ENCODE measurements at places on chromosomes 6 and 20. TPM values are rescaled to one million over a fixed set of nuclear protein-coding genes. Genes with fewer than 3 reads are reported as not detected.

TFAP2C gene
- total RNA-seq, result 2.2 TPM

PRR18 gene
- not detected for total RNA-seq

SERINC1 gene
- total RNA-seq, result 203 TPM

GPR63 gene
- 1.6 TPM for total RNA-seq

COX4I2 gene
- total RNA-seq, result not detected

ZNF318 gene
- total RNA-seq, result 9.8 TPM

ZBP1 gene
- total RNA-seq, result not detected

SLC44A4 gene
- total RNA-seq, result 0.29 TPM

EBF4 gene
- 4.1 TPM for total RNA-seq

C20orf96 gene
- total RNA-seq, result 10.7 TPM

ACSS1 gene
- 0.24 TPM for total RNA-seq

AGPAT4 gene
- 27.9 TPM for total RNA-seq

EDN1 gene
- 54.8 TPM for total RNA-seq

SDCBP2 gene
- 4.6 TPM for total RNA-seq

GLP1R gene
- total RNA-seq, result not detected

SLC32A1 gene
- total RNA-seq, result not detected

SPTLC3 gene
- 5.6 TPM for total RNA-seq

TRIM26 gene
- total RNA-seq, result 51.7 TPM

RBM24 gene
- 22.7 TPM for total RNA-seq

CDC25B gene
- 8.8 TPM for total RNA-seq

HCRTR2 gene
- 0.36 TPM for total RNA-seq

CRIP3 gene
- not detected for total RNA-seq

FRK gene
- total RNA-seq, result 0.77 TPM

GABBR1 gene
- total RNA-seq, result 66.3 TPM

GRIK2 gene
- 2.5 TPM for total RNA-seq

BPIFB1 gene
- not detected for total RNA-seq

TNFRSF21 gene
- total RNA-seq, result 244 TPM

PAX1 gene
- not detected for total RNA-seq

WFDC12 gene
- total RNA-seq, result not detected

IRF4 gene
- total RNA-seq, result not detected

SLA2 gene
- total RNA-seq, result not detected

NNAT gene
- 3.1 TPM for total RNA-seq

PEX7 gene
- 6.2 TPM for total RNA-seq

ZSWIM3 gene
- 4.7 TPM for total RNA-seq

NR2E1 gene
- not detected for total RNA-seq

GFOD1 gene
- total RNA-seq, result 10.8 TPM

RALGAPB gene
- 40.2 TPM for total RNA-seq

FAM83C gene
- total RNA-seq, result not detected

KHDRBS2 gene
- total RNA-seq, result not detected

OOEP gene
- total RNA-seq, result not detected

RGS17 gene
- 3.7 TPM for total RNA-seq

HLA-DRA gene
- not detected for total RNA-seq

DEFB132 gene
- not detected for total RNA-seq

RALGAPA2 gene
- 6.6 TPM for total RNA-seq

Data from astrocyte (in vitro differentiated cells and primary cell).